ENCODE measurements at places on chromosomes 1 and 21.
A peak's percentile ranks its signal among the peaks of the same experiment; 100 is the strongest.

DNA sequence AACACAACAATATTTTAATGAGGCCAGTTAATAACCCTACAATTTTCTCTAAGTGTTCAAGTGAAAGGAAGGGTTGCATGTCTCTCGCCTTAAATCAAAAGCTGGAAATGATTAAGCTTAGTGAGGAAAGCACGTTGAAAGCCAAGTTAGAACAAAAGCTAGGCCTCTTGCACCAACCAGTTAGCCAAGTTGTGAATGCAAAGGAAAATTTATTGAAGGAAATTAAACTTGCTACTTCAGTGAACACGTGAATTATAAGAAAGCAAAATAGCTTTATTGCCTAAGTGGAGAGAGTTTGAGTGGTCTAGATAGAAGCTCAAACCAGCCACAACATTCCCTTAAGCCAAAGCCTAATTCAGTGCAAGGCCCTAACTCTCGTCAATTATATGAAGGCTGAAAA is 135.6 kb downstream of the DUSP10 start:
- no peak for DNase-seq

DNA sequence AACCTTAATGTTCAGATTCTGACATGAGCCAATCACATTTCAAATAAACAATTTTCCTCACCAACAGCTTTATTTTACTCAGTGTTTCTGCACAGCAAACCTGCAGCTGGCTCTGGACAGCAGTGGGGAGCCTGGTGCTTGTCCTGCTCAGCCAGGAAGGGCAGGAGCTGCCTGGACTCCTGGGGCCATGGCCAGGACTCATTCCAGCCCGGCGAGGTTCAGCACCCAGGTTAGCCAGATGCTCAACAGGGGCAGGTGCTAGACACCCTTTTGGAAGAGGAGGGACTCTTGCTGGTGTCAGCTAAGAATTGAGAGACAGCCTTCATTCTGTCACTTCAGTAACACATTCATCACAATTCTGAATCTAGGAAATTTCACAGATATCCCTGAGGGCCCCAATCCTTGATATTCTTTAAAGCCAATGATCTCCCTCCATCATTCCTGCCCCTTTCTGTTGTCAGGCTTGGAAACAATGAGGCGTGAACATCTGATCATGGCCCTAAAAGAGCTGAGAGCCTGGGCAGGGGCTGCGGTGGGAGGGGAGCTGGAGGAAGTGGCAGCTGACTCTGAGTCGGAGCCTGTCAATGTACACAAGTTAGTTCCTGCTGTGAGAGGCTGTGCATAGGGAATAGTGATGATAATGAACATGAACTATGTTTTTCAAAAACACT is 251.3 kb downstream of the SDCCAG8 start:
- no peak for DNase-seq

GRCh38 chr1:2451741-2452140 is 24.3 kb upstream of the PLCH2 start:
- DNase-seq, result no peak

DNA sequence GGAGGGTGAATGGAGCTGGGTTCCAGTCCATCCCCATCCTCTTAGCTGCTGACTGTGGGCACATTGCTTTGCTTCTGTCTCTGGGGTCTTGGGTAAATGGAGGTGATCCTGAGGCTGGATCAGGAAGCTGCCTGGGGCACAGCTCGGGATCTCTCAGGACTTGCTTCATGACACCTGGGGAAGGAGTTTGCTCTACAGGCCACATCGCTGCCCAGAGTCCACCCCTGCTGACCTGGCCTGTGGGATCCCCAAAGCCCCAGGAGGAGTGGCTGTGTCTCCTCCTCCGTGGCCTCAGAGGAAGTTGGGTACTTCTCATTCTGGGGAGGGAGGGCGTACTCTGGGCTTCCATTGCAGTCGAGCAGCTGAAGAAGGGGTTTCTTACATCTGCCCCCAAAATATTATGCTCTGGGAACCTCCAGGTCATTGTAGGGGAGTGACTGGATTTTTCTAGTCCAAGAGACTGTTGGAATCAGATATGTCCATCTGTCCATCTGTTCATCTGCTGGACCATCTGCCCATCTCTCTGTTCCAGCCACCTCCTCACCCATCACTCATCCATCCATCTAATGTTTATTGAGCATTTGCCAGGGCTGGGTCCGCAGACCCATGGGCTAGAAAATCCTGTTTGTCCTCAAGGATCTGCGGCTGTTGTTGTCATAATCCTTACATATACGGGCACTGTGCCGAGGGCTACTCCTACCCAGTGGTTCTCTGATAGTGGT is 45.9 kb downstream of the ARHGEF10L start:
- no peak for DNase-seq

DNA sequence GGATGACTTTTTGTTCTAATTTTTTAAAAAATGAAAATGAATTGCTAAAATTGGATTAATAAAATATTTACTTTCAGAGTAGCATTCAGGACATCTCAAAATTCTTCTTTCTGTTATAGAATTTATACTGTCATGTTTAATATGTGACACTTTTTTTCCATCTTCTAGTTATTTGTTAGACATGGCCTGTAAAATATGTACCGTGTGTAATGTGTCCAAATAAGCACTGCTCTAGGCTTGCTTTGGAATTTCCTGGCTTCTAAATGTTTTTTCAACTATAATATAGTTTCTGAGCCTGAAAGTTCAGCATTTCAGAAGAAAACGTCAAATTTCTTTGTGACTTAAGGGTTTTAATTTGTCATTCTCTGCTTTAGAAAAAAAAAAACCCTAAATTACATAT is 243.6 kb downstream of the DNM3 start:
- DNase-seq, result no peak

GRCh38 chr1:56257726-56258125 is 321.6 kb downstream of the PLPP3 start:
- DNase-seq, result no peak

DNA sequence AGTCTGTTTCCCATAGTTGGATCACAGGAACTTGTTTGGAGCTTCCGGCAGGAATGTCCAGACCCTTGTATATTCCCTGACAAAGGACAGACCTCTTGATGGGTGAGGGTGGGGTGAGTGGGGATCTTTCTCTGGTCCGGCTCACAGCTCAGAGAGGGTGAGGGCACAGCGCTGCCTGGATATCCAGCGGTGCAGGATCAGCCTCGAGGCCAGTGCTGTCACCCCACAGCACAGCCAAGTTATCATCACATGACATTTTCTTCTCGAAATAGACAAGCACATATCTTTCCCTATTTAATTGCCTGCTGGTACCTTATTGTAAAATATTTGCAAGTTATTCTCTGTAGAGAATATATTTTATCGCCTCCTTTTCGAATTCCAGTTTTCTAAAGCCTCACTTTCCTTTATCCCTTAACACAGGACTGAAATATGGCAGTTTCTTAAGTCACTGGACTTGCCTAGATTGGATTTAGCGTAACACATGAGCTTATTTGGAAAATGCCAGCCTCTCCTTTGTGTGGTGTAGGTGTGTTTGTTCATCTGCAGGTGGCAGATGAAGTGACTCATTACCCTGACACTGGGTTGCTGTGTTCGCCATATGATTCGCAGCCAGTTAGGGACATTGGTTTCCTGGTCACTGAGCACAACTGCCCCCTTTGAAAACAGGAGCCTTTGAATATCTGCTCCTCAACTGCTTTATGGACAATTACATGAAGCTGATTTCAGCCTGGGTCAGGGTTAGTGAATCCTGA is 21.4 kb downstream of the CLIC6 start:
- no peak for DNase-seq

- DNase-seq, result no peak
These were observed 29.1 kb downstream of the PLPP3 start for GRCh38 chr1:56550138-56550858.

- no peak for DNase-seq
These were observed 81.0 kb downstream of the PLPPR5 start for GRCh38 chr1:98923667-98924066.

- no peak for DNase-seq
These were observed 55.0 kb downstream of the TRAF5 start for GRCh38 chr1:211381481-211382181.

DNA sequence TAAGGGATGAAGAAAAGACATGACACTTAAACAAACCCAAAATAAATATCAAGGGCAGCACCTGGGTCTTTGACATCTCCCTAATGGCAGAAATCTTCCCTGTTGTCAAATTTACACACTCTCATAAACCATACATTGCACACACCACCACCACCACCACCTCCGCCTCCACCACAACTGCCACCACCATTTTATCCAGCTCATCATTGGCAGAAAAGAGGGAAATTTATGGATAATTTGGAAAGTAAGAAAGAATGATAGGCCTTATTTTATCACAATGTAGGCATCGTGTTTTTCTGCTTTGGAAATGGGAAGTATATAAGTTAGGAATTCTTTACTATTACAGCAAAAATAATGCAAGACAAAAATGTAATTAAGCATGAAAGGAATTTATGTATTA is 27.3 kb upstream of the RGS13 start:
- no peak for DNase-seq

GRCh38 chr1:147808025-147808424 is 47.6 kb upstream of the GJA5 start:
- no peak for DNase-seq

GRCh38 chr21:45556645-45557615 is 14.7 kb upstream of the SLC19A1 start:
- no peak for DNase-seq

GRCh38 chr1:83909687-83910086 is 89.2 kb downstream of the TTLL7 start:
- no peak for DNase-seq

DNA sequence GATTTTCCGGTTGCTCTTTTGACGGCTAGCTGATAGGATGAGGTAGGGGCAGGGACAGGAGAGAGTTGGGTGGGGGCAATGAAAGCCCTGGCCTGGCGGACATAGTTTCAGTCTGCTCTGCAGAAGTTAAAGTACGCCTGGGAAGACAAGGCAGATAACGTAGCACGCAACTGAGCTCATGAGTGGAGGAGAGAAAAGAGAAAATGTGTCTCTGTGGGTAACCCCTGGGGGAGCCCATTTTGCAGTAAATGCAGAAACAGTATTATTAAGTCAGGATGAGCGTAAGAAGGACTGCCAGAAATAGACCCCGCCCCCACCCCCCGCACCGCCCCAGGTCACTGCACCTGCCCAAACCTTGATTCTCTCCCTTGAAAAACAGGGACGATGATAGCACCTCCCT is 51.7 kb upstream of the TARBP1 start:
- DNase-seq, result no peak

GRCh38 chr1:114126261-114127095 is 27.2 kb downstream of the SYT6 start:
- DNase-seq, result no peak

- peak; percentile 67 for DNase-seq
These were observed 3.3 kb upstream of the DENND2D start for GRCh38 chr1:111203681-111204200.

- no peak for DNase-seq
These were observed 25.5 kb downstream of the SYT2 start for GRCh38 chr1:202684716-202685115.

GRCh38 chr1:114078116-114078515 is 75.6 kb downstream of the SYT6 start:
- DNase-seq, result no peak

DNA sequence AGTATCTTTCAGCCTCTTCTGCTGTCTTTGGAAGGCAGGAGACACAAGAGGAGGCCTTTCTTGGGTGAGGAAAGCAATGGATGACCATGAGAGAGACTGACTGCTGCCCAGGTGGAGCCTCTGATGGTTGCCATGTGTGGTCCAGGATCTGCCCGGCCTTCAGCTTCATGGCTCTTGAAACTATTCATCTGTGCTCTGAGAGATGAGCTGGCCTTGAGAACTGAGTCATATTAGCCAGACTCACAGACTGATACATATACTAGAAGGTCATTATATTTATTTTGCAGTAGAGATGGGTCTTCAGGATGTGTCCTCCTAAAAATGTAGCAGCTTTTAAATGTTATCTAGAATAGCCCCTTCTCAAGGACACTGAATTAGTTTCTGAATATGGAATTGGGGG is 33.7 kb downstream of the PTGFRN start:
- DNase-seq, result no peak

DNA sequence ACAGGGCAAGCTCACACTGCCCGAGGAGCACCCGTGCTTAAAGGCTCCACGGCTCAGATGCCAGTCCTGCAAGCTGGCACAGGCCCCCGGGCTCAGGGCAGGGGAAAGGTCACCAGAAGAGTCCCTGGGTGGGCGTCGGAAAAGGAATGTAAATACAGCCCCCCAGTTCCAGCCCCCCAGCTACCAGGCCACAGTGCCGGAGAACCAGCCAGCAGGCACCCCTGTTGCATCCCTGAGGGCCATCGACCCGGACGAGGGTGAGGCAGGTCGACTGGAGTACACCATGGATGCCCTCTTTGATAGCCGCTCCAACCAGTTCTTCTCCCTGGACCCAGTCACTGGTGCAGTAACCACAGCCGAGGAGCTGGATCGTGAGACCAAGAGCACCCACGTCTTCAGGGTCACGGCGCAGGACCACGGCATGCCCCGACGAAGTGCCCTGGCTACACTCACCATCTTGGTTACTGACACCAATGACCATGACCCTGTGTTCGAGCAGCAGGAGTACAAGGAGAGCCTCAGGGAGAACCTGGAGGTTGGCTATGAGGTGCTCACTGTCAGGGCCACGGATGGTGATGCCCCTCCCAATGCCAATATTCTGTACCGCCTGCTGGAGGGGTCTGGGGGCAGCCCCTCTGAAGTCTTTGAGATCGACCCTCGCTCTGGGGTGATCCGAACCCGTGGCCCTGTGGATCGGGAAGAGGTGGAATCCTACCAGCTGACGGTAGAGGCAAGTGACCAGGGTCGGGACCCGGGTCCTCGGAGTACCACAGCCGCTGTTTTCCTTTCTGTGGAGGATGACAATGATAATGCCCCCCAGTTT is 1.3 kb downstream of the CELSR2 start:
- no peak for DNase-seq

- DNase-seq, result no peak
These were observed 4.7 kb downstream of the ZNF648 start for GRCh38 chr1:182056601-182057366.

DNA sequence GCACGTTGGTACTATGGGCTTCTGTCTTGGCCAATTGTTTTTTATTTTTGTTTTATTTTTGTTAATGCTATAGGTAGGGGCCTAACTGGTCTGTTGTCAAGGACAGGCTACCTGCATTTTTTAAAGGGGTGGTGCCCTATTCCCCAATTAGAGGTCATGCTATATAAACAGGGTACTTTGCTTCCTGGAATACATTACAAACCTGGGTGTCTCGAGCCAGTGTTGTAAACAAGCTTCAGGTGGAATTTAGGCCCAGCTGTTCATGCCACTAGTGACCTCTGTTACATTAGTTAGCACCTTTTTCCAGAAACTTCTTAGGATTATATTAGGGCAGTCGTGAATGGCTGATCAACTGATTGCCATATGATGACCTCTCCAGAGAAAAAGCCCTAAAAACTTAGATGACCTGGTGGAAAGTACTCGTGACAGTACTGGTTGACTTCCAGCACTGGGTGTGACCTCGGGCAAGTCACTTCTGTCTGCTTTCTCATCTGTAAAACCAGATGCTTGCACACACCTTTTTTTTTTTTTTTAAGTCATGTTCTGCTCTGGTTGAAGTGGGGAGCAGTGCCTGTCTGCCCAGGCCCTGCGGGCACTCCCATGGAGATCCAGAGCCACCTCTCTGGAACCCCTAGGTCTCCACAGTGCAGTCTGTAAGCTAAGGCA is 46.5 kb downstream of the ELK4 start:
- DNase-seq, result no peak
